ENCODE measurements at places on chromosomes 1 and 21. TPM values are rescaled to one million over a fixed set of nuclear protein-coding genes. Genes with fewer than 3 reads are reported as not detected.

- peaks cover 61% of the 10 kb centered on the region for H3K4me1 ChIP-seq
- H3K4me3 ChIP-seq = peak overlapping the region; percentile 100
- peak; percentile 12 for DNase-seq
- no peaks in the 10 kb centered on the region for H3K27me3 ChIP-seq
These were observed 53.9 kb upstream of the ASPM start for GRCh38 chr1:197200272-197200899.

DNA sequence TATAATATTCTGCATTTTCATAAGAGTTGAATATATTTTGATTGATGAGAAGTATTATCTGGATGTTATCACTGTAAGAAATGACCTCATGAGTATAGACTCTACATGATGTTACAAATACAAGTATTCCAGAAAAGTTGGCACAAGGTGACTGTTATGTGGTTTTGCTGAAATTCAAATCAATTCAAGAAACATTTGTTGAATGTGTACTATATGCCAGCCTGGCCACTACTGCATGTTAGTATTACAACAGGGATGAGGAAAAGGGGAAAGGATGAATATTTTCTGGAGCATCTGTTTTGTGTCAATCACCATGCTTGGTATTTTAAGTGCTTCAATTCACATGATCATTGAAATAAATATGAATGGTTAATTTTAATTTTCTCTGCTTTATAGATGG lies 250.9 kb upstream of the PBX1 start:
- no peaks in the 10 kb centered on the region for H3K4me1 ChIP-seq
- DNase-seq = no peak
- no peaks in the 10 kb centered on the region for H3K36me3 ChIP-seq

GRCh38 chr1:186943891-186944686 lies 115.3 kb downstream of the PLA2G4A start:
- H3K36me3 ChIP-seq = no peaks in the 10 kb centered on the region
- no peak for DNase-seq
- H3K4me3 ChIP-seq = no peak overlapping the region
- H3K27me3 ChIP-seq = peaks cover 3% of the 10 kb centered on the region

DNA sequence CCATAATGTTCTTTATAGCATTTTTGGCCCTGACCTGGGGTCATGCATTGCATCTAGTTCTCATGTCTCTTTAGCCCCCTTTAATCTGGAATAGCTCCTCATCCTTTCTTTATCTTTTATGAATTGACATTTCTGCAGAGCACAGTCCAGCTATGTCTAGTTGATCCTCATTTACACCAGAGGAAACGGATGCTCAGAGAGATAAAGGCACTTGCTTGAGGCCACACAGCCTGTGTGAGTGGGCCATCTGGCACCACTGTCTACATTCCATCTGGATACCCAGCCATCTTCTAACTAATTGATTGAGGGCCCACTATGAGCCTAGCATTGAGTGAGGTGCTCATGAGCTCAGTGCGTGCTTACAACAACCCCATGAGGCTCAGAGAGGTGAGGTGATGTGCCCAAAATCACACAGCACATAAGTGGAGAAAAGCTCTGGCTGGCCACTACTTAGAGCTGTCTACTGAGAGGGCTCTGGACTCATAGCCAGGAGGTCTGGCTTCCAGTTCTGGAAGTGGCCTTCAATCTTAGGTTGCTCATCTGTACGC lies 3.5 kb downstream of the HPCA start:
- H3K27ac ChIP-seq = no peak overlapping the region
- H3K4me3 ChIP-seq = no peak overlapping the region
- H3K36me3 ChIP-seq = peaks cover 4% of the 10 kb centered on the region
- H3K27me3 ChIP-seq = peaks cover 26% of the 10 kb centered on the region

DNA sequence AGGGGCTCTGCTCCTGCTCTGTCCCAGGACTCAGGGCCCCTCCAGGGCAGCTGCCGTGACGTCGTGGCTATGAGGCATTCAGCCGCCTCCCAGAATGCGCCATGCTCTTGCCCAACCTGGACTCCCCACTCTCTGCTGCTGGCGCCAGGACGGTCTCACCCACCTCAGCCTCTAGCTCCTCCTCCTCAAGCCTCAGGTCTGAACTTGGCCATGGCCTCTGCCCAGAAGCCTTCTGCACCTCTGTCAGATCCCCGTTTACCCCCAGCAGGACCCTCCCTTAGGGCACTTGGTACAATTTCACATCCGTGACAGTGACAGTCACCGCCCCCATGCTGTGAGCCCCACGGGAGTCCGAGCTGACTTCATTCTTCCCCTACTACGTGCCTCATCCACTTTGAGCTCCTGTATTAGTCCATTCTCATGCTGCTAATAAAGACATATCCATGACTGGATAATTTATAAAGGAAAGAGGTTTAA lies 4.9 kb downstream of the CSTB start:
- H3K27me3 ChIP-seq = peaks cover 9% of the 10 kb centered on the region
- H3K4me1 ChIP-seq = peaks cover 44% of the 10 kb centered on the region
- no peak overlapping the region for H3K27ac ChIP-seq
- no peak for DNase-seq
- peaks cover 24% of the 10 kb centered on the region for H3K36me3 ChIP-seq
- no peak overlapping the region for H3K4me3 ChIP-seq

DNA sequence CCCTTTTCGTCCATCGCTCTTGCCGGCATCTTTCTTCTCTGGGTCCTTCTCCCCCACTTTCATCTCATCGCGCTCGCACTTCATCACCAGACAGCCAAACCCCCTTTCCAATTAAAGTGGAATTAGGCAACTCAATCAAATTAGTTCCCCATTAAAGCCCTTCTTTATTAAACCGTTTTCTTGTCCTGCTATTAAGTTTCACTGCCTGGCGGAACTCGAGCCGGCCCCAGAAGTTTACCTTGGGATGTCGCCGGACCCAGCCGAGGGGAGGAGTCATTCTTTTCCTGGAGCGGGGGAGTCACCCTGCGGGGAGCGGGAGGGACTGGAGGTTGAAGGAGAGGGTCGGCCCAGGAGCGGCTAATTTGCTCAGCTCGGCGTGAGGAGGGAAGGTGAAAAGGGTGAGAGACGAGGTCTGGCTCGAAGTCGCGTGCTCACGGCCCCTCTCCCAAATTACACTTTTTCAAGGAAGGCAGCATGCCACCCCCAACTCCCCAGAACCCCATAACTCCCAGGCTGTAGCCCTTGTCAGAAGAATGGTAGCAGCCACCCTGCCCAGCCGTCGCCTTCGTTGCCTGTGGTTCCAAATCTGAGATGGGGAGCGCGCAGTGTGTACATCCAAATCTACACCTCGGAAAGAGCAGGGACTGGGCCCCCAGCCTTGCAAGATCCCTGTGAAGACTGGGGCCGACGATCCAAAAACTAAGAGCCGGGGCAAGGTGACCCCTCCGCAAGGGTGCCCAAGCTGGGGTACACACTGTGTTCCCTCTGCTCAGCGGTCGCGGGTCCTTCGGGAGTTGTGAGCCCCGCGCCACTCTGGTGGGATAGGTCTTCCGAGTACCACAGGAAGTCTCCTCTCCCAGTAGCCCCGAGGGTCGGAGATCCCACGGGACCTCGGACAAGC lies 6.4 kb downstream of the DMRTA2 start:
- H3K27ac ChIP-seq = no peak overlapping the region
- peaks cover 15% of the 10 kb centered on the region for H3K4me1 ChIP-seq
- H3K36me3 ChIP-seq = no peaks in the 10 kb centered on the region
- no peak overlapping the region for H3K4me3 ChIP-seq
- H3K27me3 ChIP-seq = peaks cover 69% of the 10 kb centered on the region

The G0S2 gene
- 1.7 TPM for total RNA-seq

Measured in HFFc6 (cell line).